ENCODE measurements at places on chromosomes 11 and 22.

DNA sequence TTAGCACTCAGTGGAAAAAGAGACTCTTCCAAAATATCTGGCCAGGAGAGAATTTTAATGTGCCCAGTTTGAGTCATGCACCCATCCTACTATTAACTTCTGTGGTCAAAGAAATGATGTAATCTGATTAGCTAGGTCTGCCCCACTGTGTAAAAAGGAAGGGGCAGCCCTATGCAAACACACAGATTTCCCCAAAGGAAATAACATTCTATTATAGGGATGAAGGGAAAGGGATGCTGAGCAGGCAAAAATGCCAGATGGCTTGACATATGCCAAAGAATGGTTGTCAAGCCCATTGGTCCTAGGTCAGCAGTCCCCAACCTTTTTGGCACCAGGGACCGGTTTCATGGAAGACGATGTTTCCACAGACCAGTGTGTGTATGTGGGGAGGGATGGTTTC is 43.3 kb upstream of the PAK1 start:
- DNase-seq = no peak

- DNase-seq = no peak
Measured at GRCh38 chr11:90434858-90435257, 212.0 kb upstream of the CHORDC1 start.

DNA sequence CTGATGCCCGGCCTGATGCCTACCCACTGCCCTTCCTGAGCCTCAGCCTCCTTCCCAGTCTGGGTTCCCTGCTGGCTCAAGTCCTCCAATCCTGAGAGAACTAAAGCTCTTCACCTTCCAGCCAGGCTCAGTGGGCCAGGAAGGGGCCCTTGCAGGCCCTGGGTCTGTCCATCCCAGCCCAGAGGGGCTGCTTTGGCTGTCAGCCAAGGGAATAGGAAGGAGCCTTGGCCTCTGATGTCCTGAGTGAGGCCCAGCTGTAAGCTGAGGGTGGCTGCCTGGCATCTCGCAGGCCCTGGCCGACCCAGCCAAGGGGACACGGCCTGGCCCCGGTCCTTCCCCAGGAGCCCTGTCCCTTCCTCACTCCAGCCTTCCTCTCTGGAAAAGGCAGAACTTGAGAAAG is 83.4 kb downstream of the DHCR7 start:
- DNase-seq = no peak

DNA sequence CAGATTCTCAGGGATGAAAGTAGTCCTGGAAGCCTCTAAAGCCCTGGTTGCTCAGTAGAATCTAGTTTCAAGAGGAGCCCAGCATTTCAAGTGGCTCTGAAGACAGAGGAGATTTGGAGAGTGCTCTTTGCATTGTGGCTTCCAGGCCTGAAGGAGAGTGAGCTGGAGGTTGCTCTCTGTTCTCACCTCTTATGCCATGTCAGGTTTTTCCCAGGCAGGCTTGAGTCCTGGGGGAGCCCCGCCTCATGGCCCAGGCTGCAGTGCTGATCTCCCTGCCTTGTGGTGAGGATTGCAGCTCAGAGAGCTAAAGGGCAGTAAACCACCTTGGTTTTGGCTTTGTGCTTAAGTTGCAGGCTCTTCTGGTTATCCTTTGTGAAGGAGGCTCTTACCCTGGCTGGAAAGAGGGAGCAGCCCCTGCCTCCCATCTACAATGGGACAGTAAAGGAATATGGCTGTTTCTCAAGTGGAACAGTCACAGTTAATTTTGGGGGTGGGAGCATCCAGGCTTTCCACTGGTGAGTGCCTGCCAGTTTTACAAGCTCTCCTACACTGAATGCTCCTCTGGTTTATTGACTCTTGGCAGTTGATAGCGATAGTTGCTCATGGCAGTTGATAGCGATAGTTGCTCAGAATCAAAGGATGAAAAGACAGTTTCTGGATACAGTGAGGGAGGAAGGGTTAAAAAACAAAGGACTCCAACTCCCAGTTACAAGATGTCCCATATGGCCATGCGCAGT is 32.6 kb downstream of the RCOR2 start:
- DNase-seq = no peak

DNA sequence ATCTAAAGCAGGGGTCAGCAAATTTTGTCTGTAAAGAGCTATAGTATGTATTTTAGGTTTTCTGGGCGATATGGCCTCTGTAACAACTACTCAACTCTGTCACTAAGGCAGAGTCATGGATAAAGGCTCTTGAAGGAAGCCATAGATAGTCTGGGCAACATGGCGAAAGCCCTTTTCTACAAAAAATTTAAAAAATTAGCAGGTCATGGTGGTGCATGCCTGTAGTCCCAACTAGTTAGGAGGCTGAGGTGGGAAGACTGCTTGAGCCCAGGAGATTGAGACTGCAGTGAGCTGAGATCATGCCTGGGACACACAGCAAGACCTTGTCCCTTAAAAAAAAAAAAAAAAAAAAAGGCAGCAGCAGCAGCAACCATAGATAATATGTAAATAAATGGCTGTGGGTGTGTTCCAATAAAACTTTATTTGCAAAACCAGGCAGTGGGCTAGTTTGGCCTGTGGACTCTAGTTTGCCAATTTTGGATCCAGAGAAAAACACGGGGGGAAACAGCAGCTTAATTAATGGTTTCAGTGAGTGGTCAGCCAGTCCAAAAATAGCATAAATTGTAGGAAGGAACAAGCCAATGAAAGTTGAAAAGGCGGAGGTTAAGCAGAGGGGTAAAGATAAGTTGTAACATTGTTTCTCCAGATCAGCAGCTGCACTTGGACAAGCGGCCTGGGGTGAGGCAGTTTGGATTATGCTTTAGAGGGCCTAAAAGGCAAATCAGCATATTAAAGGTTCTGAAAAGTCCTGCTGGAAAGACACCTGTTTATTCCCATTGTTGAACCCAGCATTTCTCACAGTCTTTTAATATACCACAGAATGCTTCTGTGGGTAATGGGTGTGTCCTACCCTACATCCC is 62.6 kb downstream of the KIAA1671 start:
- no peak for DNase-seq

GRCh38 chr22:37314315-37315074 is 32.2 kb downstream of the CYTH4 start:
- no peak for DNase-seq

DNA sequence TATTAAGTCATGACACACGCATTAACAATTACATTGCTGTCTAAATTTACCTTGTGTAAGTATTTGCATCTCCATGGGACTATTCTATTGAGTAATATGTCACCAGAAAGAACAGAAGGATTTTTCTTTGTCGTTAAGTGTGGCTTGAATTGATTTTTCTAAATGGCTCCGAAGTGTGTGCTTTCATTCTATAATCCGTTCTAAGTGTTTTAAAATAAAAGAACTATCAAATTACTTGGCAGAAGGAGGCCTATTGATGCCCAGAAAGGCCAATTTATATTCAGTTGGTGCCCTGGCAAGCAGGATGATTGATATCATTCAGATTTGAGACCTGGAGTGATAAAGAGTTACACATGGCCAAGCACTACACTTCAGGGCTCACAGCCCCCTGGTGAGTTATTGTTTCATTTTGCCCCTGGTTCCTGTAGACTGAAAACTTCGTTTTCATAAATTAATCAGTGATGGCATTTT is 538.9 kb upstream of the ANO5 start:
- no peak for DNase-seq

DNA sequence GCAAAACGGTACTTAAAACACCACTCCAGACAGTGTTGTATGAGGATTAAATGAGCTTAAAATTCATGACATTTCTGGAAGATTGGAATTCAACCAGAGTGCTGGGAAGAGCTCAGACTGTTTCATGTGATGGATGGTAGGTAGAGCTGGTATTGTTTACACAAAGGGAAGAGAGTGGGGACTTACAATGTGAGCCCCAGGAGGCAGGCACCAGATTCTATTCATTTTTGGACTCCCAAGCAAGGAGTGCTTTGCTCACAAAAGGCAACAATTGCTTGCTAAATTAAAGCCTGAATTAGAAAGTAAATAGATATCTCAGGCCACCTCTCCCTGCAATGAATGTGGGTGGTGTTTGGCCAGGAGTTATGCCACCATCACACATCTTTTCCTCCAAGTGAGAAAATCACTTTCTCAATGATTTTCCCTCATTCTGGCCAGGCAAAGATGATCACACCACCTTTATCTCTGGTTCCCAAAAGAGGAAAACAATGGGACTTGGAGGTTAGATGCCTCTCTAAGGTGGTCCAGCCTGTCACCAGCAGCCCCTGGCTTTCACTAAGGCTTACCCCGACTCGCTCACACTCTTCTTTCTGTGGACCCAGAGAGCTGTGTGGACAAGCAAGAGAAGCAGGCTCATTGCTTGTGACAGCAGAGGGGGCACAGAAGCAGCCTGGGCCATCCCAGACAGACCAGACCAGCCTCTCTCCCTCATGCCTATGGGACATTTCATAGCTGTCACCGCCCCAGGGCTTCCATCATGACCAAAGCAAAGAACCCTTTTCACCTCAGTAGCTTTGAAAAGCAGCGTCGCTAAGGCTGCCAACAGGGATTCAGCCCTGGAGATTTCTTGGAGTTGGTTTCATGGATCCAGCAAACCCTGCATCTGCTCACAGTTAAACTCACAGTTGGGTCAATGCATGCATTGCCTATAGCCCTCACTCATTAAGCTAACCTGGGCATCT is 63.5 kb upstream of the DRD2 start:
- DNase-seq = no peak

DNA sequence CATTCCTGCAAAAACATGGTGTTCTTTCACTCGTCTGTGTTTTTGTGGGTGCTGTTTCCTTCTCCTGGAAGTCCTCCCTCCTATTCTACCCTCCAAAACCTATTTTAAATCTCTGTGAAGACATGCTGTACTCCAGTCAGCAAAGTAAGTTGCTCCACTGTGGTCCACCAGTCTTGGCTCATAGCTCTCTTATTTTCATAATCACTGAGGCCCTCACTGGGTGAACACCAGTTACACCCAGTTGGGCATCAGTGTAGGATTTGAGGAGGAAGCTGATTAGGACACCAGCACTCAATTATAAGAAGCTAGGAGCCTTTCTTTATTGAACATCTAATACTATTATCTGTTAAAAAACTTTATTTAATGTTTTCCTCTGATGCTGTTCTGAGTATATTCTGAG is 23.9 kb upstream of the EED start:
- DNase-seq = no peak

Measured in stimulated activated CD4-positive, alpha-beta T cell treated with anti-CD3 and anti-CD28 coated beads, Interleukin-12 subunit alpha, Interleukin-12 subunit beta, amount 100 ng/mL, for 4 hours (primary cell).